A549 treated with RU486 at 1 μM for 4 hours (cell line): ENCODE measurements at places on chromosomes 2 and 18. TPM values are rescaled to one million over a fixed set of nuclear protein-coding genes. Genes with fewer than 3 reads are reported as not detected.

The ABCB11 gene
- 0.02 to 0.31 TPM (median 0.05 TPM) in 3 of 5 replicates, not detected in the others for total RNA-seq

The MC2R gene
- not detected in 5 replicates for total RNA-seq

The ABCG5 gene
- total RNA-seq = not detected in 5 replicates

The GPAT2 gene
- total RNA-seq = not detected in 5 replicates

The STAMBP gene
- 41.9 to 53.9 TPM (median 50.5 TPM) in 5 replicates for total RNA-seq

The PSME4 gene
- total RNA-seq = 32.9 to 46.0 TPM (median 42.2 TPM) in 5 replicates

The POLE4 gene
- 102 to 208 TPM (median 161 TPM) in 5 replicates for total RNA-seq

The SCN1A gene
- total RNA-seq = not detected in 5 replicates

The TSPYL6 gene
- total RNA-seq = not detected in 5 replicates

The FRZB gene
- total RNA-seq = 0.03 to 0.07 TPM in 2 of 5 replicates, not detected in the others

The AGXT gene
- not detected in 5 replicates for total RNA-seq

The IL37 gene
- not detected in 5 replicates for total RNA-seq

The AMER3 gene
- total RNA-seq = not detected in 5 replicates

The TRIB2 gene
- total RNA-seq = 0.13 to 0.81 TPM (median 0.31 TPM) in 5 replicates

The HS1BP3 gene
- total RNA-seq = 34.0 to 43.2 TPM (median 39.4 TPM) in 5 replicates

The CCNT2 gene
- 5.7 to 11.3 TPM (median 9.5 TPM) in 5 replicates for total RNA-seq

The TWIST2 gene
- 11.0 to 21.1 TPM (median 20.6 TPM) in 5 replicates for total RNA-seq

The COX5B gene
- 266 to 335 TPM (median 314 TPM) in 5 replicates for total RNA-seq

The IFT172 gene
- 6.9 to 9.3 TPM (median 8.3 TPM) in 5 replicates for total RNA-seq

The LCT gene
- 0.03 to 0.07 TPM (median 0.05 TPM) in 3 of 5 replicates, not detected in the others for total RNA-seq

The PLGLB2 gene
- 0.16 to 0.39 TPM (median 0.22 TPM) in 4 of 5 replicates, not detected in the other for total RNA-seq

The SLC9A4 gene
- not detected in 5 replicates for total RNA-seq

The SETBP1 gene
- 0.41 to 0.70 TPM (median 0.58 TPM) in 5 replicates for total RNA-seq

The SCG2 gene
- total RNA-seq = 0.82 to 1.5 TPM (median 1.2 TPM) in 5 replicates
